GM13977 (cell line): ENCODE measurements at places on chromosomes 1 and 21.

- no peak for DNase-seq
These were observed 300.8 kb downstream of the DISC1 start for GRCh38 chr1:231927431-231927830.

- no peak for DNase-seq
These were observed 272.4 kb downstream of the DUSP10 start for GRCh38 chr1:221469476-221469875.

DNA sequence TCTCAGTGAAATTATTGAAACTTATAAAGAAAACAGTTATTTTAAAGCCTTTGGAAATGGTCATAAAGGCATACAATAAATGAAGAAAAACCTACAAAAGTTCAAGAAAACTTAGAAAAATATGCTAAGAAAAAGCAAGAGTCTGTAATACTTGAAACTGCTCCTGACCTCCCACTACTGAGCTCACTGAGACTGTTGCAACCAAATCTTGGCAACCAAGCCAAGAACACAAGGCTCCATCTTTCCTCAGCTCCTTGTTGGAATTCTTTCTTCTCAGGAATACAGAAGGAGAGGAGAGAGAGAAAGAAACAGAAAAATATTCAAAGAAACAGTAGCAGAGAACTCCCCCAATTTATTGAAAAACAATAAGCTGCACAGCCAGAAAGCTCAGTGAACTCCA, 160.5 kb downstream of the RASAL2 start:
- DNase-seq = no peak

- DNase-seq = peak; percentile 65
These were observed 3.6 kb upstream of the SPSB1 start for GRCh38 chr1:9289090-9289534.

DNA sequence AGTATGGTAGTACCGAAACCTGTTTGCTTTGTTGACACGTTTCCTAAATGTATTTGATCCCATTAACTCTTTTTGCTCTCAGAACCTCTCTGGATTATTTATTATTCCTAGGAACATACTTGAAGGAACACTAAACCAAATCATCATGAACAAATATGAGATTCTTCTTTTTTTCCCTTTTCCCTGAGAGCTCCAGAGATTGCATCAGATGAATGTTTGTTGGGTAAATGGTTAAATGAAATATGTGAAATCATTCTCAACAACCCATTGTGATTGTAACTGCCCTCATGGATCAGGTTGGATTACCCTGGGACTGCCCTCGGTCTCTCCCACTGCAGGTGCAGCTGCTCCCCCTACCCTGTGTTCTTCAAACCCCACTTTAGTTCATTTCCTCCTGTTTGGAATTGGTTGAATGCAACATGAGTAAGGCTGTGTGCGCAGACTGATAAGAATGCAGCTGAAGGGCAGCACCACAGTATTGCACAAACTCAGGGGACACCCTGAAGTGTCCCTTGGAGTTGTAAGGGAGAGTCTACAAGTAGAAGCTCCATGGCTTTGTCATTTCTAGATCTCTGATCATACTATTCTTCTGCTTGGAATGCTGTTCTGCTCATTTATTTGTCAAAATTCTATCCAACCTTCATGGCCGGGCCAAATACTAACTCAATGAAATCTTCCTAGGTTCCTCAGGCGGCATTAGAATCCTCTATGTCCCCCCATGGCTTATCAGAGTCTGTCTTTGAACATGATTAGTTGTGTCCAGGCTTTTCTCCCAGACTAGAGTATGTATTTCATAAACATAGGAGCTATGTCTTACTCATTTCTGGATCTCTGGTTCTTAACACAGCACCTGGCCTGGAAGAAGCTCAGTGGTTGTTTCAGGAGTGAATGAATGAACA, 47.1 kb upstream of the NEK2 start:
- no peak for DNase-seq
